Hepatocyte (in vitro differentiated cells): ENCODE measurements at places on chromosomes 7 and 10. TPM values are rescaled to one million over a fixed set of nuclear protein-coding genes. Genes with fewer than 3 reads are reported as not detected.

The ATRNL1 gene
- polyA plus RNA-seq: 3.7 and 5.9 TPM in 2 replicates

The HOXA10 gene
- 7.7 and 8.1 TPM in 2 replicates for polyA plus RNA-seq

The IGFBP1 gene
- 19.6 and 26.3 TPM in 2 replicates for polyA plus RNA-seq

The FAM13C gene
- polyA plus RNA-seq: 0.73 and 2.2 TPM in 2 replicates

The FAM25C gene
- not detected in 2 replicates for polyA plus RNA-seq

The UNC5B gene
- 10.9 and 12.7 TPM in 2 replicates for polyA plus RNA-seq

The MEIG1 gene
- 0.27 and 2.1 TPM in 2 replicates for polyA plus RNA-seq

The PALS2 gene
- polyA plus RNA-seq: 37.6 and 43.9 TPM in 2 replicates

The MRPL43 gene
- 111 and 112 TPM in 2 replicates for polyA plus RNA-seq

The MNX1 gene
- polyA plus RNA-seq: 1.4 and 3.1 TPM in 2 replicates

The SPAG6 gene
- 0.24 TPM in 1 of 2 replicates, not detected in the other for polyA plus RNA-seq

The MBL2 gene
- 0.04 and 0.21 TPM in 2 replicates for polyA plus RNA-seq

The MUC12 gene
- polyA plus RNA-seq: 7.3 and 9.2 TPM in 2 replicates

The HABP2 gene
- polyA plus RNA-seq: 48.3 and 55.1 TPM in 2 replicates

The NCF1 gene
- polyA plus RNA-seq: 0.42 and 1.2 TPM in 2 replicates

The NUTM2E gene
- polyA plus RNA-seq: 0.06 and 0.13 TPM in 2 replicates

The FAM180A gene
- polyA plus RNA-seq: not detected in 2 replicates

The HOXA6 gene
- polyA plus RNA-seq: 0.16 and 0.23 TPM in 2 replicates

The ARHGEF35 gene
- 16.4 and 19.3 TPM in 2 replicates for polyA plus RNA-seq

The CLDN15 gene
- polyA plus RNA-seq: 25.7 and 38.8 TPM in 2 replicates

The PIK3CG gene
- polyA plus RNA-seq: 0.25 and 0.56 TPM in 2 replicates

The PDK4 gene
- polyA plus RNA-seq: 26.0 and 28.8 TPM in 2 replicates

The ICA1 gene
- 40.1 TPM in 2 replicates for polyA plus RNA-seq

The FERD3L gene
- not detected in 2 replicates for polyA plus RNA-seq
